ENCODE measurements at places on chromosomes 2 and 18. TPM values are rescaled to one million over a fixed set of nuclear protein-coding genes. Genes with fewer than 3 reads are reported as not detected.

DNA sequence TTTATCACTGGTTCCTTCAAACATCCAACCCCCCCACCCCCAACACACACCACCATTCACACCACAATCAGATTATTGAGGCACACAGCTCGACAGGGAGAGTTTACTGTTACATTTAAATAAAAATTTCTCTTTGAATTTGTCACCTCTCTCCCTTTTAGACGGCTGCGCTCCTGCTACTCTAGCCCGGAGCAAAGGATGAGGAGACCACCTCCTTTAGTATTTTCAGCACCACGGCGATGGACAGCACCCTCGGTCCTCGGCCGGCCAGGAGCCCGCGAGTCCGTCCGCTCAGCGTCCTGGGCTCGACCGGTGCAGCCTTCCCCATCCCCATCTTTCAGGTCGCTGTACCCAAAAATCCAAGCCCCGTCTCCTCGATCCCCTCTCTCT, 892 bp downstream of the CELF4 start:
- DNase-seq = peak; percentile 48

GRCh38 chr2:54606393-54606958, 117.0 kb upstream of the EML6 start:
- no peak for DNase-seq

GRCh38 chr2:37301408-37301807, 23.2 kb downstream of the PRKD3 start:
- no peak for DNase-seq

DNA sequence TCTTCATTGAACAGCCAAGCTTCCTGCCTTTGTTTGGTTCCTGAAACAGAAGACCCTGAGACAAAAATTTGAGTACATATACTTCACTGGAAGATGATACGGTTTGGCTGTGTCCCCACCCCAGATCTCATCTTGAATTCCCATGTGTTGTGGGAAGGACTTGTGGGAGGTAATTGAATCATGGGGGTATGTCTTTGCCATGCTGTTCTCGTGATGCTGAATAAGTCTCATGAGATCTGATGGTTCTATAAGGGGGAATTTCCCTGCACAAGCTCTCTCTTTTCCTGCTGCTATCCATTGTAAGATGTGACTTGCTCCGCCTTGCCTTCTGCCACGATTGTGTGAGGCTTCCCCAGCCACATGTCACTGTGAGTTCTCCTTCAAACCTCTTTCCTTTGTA, 76.5 kb downstream of the BABAM2 start:
- no peak for DNase-seq

DNA sequence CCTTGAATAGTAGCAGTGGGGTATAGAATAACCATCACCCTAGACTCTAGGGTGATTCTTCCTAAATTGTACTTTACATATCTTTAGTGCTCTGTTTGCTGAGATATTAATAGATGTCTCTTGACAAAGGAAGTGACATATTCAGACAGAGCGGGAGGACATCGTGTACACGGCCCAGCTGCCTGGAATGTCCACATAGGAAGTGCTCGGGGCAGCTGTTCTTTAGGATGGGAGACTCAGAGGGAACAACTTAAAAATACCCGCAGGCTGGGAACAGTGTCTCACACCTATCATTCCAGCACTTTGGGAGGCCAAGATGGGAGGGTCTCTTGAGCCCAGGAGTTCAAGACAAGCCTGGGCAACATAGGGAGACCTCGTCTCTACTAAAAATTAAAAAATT, 206.1 kb downstream of the FAM210A start:
- no peak for DNase-seq

Gene AQP12B
- total RNA-seq = not detected

Gene ZNF638
- total RNA-seq = 125 TPM

Gene TRIM43B
- total RNA-seq = not detected

Data from fibroblast of lung (primary cell).